ENCODE measurements at places on chromosomes 3 and 15.

DNA sequence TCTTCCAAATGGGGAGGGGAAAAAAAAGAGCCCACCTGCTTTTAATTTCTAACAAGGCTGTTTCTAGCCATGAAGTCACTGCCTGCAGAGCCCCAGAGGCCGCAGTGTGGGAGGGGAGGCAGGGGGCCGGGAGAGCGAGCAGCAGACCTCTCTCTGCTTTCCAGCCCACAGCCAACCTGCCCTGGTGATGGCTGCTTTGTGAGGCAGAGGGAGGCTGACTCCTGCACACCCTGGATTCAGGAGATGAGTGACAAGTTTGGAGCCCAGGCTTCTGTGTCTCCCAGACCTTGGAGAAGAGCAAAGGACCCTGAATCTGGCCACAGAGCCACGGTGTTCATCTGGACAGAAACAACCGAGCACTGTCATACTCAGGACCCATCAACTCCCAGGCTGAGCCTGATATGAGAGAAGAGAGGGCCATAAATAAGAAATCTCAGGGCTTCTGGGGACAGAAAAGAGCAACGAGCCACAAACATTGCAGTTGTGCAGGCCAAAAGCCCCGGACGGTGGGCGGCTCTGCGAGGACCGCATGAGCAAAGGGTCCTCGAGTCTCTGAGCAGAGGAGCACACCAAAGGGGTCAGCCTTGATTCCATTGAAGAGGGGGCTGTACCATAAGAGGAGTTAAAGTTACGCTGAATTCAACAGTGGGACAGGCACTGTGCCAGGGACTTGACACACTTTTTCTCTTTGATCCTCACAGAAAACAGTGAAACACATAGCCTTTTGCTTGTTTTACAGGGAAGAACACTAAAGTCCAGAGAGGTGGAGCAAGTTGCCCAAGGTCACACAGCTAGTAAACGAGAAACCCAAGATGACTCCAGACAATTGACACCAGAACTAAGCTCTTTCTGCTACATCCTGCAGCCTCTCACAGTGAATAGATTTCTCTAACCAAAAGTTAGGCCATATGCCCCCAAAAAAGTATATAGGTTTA lies 97.2 kb downstream of the SEMA5B start:
- no peak for DNase-seq

GRCh38 chr3:25143356-25144025 lies 284.6 kb upstream of the RARB start:
- DNase-seq: no peak

DNA sequence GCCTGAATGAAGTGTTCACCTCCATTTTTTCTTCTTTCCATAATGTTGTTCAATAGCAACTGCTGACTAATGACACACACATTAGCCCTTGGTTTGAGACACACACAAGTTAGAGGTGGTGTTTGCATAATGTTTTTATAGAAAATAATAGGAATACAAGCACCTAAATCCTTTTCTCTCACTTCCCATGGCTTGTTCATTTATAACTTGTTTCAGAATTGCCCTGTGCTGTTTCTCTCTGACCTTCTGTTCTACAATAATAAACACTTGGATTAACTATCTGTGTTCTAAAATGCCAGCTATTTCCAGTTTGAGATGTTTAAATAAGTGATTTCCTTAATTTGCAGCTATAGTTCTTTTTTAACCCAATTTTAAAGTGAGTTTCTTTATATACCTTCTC lies 525.1 kb upstream of the ROBO2 start:
- DNase-seq: no peak

DNA sequence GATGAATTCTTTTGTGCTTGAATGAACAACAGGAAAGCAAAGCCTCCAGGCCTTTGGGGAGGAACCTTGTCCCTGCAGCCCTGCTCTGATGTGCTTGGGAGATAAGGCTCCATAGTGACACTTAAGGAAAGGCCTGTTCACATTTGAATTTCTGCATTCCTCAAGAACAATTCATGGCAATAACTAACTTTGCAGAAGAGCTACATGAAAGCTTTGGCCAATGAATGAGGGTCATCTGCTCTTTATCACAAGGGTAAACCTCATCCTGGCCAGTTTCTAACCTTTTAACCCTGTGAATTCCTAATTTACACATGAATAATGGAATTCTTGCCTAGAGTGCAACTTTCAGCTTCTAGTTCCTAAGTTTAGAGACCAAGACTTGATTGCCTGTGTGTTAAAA lies 5.6 kb downstream of the PRTG start:
- DNase-seq: no peak

GRCh38 chr15:97520689-97521088 lies 439.8 kb upstream of the ARRDC4 start:
- no peak for DNase-seq

DNA sequence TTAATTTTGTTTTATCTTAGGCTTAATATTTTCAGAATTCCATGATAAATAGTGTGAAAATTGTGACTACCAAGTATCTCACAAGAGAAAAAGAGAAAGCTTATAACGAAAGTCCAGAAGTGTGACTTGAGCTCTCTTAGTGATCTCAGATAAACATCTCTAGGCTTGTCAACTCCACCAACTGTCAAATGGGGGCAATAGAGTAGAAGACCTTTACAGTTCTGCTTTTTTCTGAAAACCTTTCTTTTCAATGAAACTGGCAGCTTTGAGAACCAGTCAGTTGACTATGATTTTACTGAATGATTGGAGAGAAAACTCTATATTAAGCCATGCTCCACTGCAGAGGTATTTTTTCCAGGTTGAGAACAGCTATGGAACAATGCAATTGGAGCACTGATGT lies 119.2 kb upstream of the TP63 start:
- no peak for DNase-seq

DNA sequence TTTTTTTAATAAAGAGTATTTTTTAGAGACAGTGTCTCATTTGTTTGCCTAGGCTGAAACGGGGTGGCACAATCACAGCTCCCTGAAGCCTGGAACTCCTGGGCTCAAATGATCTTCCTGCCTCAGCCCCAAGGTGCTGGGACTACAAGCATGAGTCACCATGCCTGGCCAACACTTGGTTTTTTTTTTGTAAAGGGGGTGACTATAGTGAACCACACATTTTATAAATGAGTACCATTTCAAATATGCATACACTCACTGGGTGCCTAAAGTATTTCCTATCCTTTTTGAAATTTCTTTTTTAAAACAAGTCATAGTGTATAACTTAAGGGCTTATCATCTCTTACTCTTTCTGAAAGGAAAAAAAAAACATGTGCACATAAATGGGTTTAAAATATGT lies 325.2 kb upstream of the MEIS2 start:
- no peak for DNase-seq

DNA sequence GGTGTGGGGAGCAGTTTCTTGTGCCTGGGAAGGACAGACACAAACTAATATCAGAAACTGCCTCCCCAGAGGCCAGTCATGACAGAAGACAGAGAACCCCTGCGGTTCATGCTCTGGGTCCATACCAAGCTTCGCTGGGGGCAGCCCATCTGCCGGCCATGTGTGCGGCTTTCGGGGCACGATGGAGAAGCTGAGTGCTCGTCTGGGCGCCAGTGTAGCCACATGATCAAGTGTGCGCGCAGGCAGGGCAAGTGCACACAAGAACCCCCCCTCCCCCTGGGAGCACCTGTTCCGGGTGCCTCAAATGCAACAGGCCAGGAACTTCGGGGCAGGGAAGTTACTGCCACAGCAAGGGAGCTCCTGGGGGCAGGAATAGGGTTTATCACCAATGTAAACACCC lies 1.8 kb downstream of the ADAMTS17 start:
- no peak for DNase-seq

DNA sequence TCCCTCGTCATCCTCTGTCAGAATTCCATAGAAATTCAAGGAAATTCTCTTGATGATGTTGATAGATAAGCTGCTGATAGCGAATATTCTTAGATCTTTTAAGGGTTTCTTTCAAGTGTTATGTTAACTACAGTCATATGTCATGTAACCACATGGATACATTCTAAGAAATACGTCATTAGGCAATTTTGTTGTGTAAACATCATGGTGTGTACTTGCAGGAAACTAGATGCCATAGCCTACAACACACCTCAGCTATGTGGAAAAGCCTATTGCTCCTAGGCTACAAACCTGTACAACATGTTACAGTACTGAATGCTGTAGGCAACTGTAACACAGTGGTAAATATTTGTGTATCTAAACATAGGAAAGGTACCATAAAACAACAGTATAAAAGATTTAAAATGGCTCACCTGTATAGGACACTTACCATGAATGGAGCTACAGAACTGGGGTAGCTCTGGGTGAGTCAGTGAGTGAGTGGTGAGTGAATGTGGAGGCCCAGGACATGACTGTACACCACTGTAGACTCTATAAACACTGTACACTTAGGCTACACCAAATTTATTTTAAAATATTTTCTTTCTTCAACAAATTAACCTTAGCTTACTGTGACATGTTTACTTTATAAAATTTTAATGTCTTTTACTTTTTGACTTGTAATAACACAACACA lies 34.6 kb downstream of the GLDN start:
- no peak for DNase-seq

GRCh38 chr3:187498211-187498724 lies 130.1 kb downstream of the RTP4 start:
- DNase-seq: no peak

DNA sequence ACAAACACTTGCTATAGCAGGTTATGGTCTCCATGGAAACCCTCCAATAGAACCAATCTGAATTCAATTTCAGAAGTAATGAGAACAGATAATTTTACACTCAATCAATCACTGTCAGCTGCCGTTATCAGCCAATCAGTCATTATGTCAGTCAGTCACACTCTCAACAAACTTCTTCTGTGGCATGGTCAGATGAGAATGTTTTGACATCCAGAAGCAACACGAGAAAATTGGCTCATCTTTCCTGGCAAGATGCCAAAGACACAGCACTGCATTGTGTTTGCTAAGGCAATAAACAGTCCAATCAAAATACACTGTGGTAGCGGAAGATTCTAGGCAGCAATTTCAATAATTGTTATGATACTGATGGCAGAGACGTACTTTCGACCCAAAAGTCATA lies 190.7 kb downstream of the RORA start:
- DNase-seq: no peak

DNA sequence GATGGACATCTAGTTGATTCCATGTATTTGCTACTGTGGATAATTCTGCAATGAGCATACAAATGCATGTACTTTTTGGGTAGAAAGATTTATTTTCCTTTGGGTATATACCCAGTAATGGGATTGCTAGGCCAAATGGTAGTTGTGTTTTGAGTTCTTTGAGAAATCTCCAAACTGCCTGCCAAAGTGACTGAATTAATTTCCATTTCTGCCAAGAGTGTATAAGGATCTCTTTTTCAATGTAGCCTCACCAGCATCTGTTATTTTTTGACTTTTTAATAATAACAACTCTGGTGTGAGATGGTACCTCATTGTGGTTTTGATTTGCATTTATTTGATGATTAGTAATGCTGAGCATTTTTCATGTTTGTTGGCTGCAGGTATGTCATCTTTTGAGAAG lies 435.0 kb upstream of the CBLB start:
- DNase-seq: no peak

GRCh38 chr3:70392227-70392626 lies 79.8 kb upstream of the MDFIC2 start:
- DNase-seq: no peak

DNA sequence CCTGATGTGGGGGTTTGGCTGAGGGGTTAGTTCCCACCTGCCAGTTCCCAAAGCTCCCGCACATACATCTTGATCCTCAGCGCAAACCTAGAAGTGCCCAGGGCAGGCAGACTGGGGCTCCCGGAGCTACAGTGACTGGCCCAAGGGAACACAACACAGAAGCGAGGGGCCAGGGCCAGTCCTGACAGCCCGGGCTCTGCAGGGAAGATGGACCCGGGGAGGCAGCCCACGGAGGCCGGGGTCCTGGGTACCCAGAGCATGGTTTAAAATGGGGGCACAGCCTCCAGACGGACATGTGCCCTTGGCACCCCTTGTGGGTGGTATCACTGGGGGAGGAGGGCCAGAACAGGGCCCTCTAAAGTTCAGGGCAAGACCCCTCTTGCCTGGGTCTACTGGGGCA lies 5.1 kb downstream of the CPN2 start:
- DNase-seq: no peak

DNA sequence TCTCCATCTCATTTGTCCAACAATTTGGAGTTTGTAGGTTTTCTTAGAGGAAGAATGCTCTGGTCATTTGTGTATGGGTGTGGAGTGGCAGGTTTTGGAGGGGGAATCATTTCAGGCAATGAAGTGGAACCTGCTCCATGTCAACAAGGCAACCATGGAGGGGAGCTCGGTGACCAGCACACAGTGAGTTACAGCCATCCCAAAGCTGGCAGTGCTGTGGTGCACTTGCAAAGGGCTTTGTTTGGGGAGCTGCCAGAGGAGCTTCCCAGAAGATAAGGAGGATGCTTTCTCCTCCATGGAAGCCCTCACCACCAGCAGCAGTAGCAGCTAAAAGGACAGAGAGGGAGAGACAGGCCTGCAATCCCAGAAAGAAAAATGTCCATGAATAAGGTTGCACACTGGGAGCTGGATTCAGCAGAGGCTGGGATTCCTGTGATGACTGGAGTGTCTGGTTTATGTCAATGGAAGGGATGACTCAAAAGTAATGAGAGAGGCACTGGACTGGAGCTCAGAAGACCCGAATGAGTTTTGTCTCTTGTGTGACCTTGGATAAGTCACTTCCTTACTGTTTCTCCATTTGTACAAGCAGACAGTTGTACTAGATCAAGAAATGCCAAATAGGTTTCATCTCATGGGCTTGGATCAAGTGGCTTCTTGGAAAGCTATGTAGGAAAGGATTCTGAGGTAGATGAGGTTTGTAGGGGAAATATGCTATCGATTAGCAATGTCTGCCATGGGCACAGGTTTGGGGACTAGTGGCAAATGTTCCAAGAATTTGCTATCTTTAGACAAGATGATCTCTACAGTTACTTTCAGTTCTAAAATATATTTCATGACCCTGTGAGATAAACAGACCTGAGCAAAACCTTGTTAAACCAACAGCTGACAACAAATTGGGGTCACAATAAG lies 27.2 kb upstream of the UBE2Q2 start:
- DNase-seq: no peak
